ENCODE measurements at places on chromosomes 2 and 18.

DNA sequence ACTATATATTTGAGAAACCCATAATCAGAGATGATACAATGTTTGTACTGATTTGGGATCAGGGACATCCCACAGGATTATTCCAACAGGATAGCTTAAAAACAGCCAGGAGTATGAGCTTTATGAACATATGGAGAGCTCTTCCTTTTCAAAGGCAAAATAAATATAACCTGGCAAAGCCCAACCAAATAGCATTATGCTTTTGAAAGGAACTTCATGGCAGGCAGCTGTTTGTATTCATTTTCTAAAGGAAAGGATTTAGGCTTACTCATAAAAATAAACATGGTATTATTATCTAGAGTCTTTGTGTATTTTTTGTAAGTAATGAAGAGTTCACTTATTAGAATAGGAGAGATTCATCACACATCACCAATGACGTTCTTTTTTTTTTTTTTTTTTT is 44.4 kb downstream of the CCDC195 start:
- DNase-seq, result no peak

GRCh38 chr18:60413944-60414547 is 41.5 kb upstream of the MC4R start:
- DNase-seq, result peak; percentile 26

DNA sequence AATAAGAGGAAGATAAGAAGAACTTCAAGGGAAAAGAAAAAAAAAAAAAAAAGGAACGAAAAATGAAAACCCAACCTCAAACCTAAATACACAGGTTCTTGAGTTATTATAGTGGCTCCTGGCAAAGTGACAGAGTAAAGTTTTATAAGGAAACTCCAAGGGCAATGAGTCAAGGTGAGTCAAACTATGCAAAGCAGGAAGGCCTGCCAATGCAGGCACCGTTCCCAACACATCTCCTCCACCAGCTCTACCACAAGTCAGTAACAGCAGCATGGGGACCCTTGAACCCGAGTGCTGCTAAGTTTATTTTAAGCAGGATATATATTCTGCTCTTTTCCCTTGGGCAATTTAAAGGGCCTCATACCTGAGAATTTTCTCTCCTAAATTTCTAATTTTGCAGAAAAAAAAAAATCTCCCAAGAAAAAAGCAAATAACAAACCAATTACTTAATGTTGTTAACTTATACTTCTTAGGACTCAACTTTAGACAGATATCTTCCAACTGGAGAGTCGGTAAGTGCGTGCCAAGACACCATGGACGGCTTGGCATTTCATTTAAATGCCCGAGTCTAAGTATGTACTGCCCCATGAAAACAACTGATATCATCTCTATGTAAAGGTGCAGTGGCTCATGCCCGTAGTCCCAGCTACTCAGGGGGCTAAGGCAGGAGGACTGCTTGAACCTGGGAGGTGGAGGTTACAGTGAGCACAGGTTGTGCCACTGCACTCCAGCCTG is 75.7 kb upstream of the TFCP2L1 start:
- no peak for DNase-seq

DNA sequence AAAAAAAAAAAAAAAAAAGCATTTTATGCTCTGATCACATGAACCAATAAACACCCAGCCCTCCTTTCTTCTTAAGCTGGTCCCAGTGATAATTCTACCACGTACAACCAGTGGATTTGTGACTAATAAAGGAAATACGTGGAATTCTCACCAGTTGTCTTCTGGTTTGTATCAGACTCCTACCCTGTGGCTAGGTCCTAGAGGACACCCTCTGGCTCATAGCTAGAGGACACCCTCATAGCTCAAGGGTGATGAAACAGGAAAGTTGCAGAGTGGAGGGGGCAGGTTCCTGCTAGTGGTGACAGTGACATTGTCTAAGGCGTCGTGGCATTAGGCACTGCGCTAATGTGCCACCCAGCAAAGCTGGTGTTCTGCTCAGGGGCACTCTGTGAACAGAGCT is 167.8 kb downstream of the BCL11A start:
- DNase-seq, result peak; percentile 34

- peak; percentile 27 for DNase-seq
Observed at GRCh38 chr18:49459404-49460171, 857 bp downstream of the DYM start.

- DNase-seq, result no peak
Observed at GRCh38 chr2:21392649-21393048, 268.9 kb downstream of the TDRD15 start.

GRCh38 chr2:224927646-224928173 is 114.6 kb downstream of the DOCK10 start:
- peak; percentile 49 for DNase-seq

GRCh38 chr18:49135877-49136276 is 185.1 kb upstream of the SMAD7 start:
- DNase-seq, result peak; percentile 3

DNA sequence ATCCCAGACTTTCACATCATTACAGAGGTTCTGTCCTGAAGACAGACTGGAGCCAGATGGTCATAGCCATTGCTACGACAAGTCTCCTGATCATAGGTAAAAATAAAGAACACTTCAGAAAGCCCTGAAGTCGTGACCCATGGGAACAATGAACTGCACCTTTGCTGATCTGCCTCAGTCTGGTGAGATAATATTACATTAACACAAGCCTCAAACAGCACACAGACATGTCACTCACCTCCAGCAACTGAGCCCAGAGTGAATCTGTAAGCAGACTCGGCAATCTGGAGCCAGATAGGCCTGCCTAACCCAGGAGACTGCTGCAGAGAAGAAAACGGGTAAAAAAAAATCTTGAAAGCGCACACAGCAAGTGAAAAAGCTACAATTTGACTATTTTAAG is 79.2 kb downstream of the SLC25A12 start:
- no peak for DNase-seq

DNA sequence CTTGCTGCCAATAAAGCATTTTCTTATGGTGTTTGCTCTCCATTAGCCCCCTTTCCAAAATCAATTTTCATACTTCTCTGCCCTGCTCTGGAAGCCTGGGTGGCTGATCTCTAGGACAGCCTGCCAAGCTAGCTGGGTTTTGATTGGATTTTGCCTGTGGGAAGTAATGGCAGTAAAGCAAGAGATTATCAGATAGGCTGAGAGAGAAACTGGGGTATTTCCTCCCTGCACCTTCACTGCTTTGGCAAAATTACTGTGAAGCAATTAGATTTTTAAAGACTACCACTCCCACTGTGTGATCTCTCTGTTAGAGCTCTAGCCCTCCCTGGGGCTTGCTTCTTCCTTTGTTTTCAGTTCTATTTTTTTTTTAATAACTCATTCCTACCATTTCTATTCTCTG is 223.8 kb downstream of the DLGAP1 start:
- no peak for DNase-seq

GRCh38 chr2:39855856-39856255 is 76.8 kb upstream of the THUMPD2 start:
- no peak for DNase-seq

- DNase-seq, result no peak
Observed at GRCh38 chr2:230781130-230781797, 68.6 kb downstream of the CAB39 start.

DNA sequence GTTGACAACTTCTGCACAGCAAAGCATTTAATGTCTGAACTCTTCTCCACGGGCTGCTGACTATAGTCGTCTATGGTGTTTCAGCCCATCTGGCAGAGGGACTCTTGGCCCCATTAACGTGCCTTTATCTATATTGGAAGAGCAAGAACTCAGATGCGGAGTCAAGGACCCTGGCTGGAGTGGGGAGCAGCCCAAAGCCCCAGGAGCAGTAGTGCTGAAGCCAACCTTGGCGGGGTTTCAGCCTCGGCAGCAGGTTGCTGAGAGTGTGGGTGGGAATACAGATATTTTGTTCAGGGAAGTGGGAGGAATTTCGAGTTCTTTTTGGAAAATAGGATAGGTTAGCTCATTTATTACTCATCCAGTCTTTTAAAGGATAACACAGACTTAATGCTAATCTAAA is 34.2 kb downstream of the TMEM17 start:
- DNase-seq, result no peak

DNA sequence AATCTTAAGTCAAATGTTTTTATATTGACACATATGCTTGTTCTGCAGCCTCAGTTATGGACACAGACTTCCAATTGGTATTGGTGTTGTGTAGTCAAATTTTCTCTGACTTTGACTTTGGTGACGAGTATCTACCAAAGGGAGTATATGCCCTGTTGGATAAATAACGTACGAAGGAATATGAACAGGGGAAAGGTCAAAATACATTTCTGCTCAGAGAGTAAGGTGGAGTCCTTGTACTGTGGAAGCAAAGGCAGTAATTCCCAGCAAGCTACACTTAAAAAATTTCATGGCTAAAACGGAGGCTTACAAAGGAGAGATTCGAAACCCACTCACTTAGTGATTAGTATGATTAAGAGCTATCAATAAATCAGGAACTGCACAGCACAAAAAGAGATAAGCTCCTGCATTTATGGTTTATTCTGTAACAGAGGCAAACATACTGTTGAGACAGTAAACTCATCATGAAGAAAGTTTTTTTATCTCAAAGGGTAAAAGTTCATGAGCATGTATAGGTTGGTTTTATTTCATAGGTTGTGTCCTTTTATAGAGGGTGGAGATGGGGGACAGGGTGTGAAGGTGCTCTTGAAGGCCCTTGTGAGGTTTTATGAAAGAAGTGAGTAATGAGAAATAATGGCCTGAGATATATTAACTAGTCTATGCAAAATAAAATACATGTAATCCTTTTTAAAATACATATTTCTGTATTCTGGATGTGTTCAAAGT is 142.7 kb downstream of the CD226 start:
- no peak for DNase-seq

GRCh38 chr2:9821805-9822445 is 21.3 kb upstream of the TAF1B start:
- no peak for DNase-seq

- peak; percentile 75 for DNase-seq
Observed at GRCh38 chr2:230411570-230412370, 4.2 kb upstream of the SP100 start.

GRCh38 chr18:50312296-50313030 is 25.0 kb upstream of the CXXC1 start:
- DNase-seq, result no peak

DNA sequence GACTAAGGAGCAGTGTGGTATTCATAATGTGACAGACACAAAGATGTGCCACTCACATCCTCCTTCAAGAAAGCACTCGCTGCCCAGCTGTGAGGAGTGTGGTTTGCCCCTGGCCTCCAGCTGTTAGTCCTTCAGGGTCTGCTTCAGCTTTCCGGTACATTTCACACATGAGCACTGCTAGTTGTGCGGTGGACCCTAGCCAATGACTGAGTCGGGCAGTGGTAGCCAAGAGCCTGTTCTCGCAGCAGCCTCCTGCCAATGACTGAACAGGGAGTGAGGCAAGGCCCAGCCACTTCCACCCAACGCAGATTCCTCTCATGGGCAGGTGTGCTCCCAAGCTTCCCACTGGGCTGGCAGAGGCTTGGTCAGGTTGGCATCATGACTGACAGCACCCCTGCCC is 254.3 kb downstream of the RBM43 start:
- no peak for DNase-seq

GRCh38 chr2:4914551-4914950 is 777.6 kb upstream of the SOX11 start:
- peak; percentile 6 for DNase-seq

- no peak for DNase-seq
Observed at GRCh38 chr18:905307-905947, 756 bp downstream of the ADCYAP1 start.

DNA sequence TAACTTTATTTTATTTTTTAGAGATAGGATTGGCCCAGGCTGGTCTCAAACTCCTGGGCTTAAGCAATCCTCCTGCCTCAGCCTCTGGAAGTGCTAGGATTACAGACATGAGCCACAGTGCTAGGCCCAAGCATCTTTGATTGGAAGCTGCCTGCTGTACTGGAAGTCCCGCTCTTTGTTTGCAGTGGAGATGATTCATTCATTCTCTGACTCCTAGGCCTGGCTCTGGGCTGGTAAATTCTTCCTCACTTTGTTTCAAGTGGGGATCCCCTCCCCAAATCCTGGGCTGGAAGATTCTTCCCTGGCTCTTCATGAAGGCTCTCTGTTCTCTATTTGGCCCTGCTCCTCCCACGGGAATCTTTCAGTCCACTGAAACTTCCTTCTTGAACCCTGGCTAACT is 81.9 kb downstream of the NEURL3 start:
- DNase-seq, result no peak

DNA sequence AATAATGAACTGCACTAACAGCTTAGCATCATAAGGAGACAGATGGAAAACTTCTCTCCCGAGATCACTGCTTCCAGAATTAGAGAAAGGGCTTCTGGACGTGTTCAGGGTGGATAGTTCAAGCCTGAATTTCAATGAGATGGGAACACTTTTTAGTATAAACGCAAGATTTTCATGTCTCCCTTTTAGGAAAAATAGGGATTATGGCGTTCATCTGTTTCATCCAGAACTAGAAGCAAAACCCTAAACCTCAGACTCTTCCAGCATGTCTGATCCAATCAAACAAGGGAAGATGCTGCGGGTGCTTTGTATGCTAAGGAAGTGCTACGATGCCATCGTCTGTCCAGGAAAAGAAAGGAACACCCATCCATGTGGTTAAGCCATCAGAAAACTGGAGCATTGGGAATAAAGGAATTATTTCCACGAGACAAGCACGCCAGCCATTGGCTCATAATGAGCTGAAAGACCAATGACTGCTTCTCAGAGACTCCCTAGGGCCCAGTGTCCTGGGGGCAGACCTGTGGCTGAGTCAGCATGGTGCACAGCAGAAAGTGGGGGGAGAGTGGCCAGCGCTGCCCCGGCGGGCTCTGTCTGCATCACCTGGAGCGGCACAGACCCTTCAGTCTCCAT is 65.9 kb upstream of the AFF3 start:
- DNase-seq, result no peak

DNA sequence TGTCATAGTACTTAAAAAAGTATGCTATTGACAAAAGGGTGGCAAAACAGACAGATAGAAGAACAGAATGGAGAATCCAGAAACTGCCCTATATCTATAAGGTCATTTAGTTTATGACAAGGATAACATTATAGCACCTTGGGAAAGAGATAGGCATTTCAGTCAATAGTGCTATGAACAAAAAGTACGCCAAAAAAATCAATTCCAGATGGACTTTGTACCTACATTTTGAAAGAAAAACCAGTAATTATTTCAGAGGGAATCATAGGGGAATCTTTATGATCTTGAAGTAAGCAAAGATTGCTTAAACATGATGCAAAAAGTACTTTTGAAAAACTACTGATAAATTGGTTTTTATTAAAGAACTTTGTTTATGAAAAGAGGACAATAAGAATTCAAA is 59.9 kb upstream of the SETBP1 start:
- DNase-seq, result no peak

DNA sequence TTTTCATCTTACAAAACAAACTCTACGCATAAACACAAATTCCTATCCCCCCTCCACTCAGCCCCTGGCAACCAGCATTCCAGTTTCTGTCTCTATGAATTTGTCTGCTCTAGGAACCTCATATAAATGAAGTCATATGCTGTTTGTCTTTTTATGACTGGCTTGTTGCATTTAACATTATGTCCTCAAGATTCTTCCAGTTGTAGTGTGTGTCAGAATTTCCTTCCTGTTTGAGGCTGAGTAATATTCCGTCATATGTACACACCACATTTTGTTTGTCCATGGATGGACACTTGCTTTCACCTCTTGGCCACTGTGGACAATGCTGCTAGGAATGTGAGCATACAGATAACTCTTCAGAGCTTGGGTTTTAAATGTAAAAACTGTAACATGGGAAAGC is 272.1 kb downstream of the GBX2 start:
- no peak for DNase-seq
